ENCODE measurements at places on chromosomes 1 and 21.

- DNase-seq: no peak
Measured at GRCh38 chr1:89989799-89990198, 5.1 kb upstream of the ZNF326 start.

DNA sequence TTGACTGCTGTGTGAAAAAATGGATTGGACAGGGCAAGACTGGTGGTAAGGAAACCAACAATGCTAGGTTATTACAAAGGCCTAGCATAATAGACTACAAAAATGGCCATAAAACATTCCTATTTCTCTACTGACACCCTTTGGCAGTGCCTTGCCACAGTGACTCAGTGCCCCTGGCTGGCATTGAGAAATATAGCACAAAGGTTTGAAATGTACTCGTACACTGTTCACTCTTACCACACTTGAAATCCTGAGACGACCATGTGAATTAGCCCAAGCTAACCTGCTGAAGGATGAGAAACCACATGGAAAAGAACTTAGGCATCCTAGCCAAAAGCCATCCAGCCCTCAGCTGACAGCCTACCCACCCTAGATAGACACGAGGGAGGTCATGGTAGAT, 149.8 kb upstream of the PALMD start:
- DNase-seq: no peak

DNA sequence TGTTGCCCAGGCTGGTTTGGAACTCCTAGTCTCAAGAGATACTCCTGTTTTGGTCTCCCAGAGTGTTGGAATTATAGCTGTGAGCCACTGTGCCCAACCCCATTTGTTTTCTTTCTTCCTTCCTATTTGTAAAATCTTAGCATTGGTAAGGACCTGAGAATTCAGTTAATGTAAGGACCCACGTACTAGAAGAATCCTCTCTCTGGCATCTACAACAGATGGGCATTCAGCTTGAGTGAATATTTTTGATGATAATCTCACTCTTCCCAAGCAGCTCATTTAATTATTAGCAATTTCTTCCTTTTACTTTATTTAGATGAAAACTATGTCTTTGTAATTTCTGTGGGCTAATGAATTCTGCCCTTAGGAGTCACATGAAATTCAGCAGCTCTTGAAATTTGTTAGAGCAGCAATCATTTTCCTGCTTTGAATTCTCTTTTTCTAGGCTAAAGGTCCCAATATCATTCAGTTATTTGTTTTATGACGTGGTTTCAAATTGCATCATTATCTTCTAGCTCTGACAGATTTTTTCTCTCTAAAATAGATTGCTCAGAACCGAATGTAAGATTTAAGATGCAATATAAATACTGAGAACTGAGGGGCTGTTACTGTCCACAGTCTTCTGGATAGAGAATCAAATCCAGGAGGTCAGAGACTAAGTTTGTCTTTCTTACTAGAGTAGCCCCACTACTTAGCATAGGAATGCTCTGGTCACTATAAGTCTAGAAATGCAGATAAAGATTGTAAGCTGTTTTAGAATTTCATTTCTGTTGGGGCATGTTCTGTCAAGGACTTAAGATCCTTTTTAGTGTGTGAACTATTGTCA, 59.4 kb downstream of the EPB41 start:
- DNase-seq: no peak

DNA sequence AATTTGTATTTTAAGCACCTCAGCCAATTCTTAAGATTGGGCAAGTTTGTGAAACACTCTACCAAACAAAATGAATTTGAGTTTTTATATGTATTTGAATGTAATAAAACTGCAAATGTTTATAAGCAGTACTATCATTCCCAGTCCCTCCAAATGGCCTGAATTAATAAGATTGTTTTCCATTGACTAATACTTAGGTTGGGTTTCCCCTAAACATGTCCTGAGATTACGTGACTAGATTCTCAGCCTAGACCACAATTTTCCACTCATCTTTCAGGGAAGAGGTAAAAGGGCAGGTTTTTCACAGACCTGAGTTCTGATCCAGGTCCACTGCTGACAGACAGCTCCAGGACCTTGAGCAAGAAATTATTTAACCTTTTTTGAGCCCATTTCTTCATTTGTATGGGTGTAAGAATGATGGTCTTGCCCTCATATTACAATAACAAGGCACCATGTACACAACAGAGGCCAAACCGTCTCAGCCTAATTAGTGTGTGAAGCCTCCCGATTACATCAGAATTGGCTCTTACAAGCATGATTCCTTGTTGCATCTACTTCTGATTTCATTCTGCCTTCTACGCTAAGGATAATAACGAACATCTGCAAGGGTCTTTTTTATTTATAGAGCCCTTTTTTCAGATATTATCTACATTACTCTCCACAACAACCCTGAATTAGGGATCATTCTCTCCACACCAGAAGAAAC, 51.2 kb downstream of the BEND5 start:
- no peak for DNase-seq

- no peak for DNase-seq
Measured at GRCh38 chr1:245054105-245054504, 100.7 kb upstream of the KIF26B start.

DNA sequence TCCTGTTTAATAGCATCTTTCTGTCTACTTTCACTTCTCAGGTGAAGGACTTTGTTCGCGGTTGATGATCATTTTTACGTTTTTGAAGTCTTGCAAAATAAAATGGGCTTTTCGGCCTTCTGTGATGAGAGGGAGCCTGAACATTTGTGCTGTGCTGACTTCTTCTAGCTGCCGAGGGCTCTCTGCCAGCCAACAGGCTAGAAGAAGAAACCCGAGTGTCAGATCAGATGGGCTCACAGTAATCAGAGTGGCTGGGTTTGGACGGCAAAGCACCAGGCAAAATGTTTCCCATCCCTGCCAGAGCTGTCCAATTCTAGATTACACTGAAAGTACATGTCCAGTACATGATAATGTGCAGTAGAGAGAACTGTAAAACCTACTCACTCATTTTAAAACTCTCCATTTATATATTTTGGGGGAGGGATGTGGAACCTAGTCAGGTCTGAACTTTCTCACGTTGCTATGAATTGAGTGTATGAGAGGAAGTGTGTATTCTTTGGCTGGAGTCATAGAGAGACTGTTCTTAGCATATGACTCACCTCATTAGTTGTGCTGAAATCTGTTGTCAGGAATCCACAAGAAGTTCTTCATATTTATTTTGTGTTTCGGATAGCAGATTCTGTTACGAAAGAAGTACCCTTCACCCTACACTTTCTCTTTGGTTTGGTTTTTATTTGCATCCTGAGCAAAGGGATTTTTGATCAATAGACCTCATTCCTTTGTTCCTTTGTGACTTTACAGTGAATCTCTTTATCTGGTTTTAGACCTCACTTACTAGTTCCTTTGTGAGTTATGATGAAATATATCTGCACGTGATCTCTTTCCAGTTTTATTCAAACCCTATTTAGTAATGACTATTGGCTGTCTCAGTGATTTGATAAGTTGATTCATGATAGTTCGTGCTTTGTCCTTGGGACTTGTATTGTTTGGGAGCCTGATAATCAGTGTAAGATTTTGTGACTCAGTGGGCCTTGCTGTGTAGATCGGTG, 4.8 kb downstream of the ATP1A1 start:
- DNase-seq: no peak

- no peak for DNase-seq
Measured at GRCh38 chr1:21503706-21504377, 5.4 kb upstream of the ALPL start.

- no peak for DNase-seq
Measured at GRCh38 chr1:19925342-19926070, 2.1 kb upstream of the PLA2G2E start.

DNA sequence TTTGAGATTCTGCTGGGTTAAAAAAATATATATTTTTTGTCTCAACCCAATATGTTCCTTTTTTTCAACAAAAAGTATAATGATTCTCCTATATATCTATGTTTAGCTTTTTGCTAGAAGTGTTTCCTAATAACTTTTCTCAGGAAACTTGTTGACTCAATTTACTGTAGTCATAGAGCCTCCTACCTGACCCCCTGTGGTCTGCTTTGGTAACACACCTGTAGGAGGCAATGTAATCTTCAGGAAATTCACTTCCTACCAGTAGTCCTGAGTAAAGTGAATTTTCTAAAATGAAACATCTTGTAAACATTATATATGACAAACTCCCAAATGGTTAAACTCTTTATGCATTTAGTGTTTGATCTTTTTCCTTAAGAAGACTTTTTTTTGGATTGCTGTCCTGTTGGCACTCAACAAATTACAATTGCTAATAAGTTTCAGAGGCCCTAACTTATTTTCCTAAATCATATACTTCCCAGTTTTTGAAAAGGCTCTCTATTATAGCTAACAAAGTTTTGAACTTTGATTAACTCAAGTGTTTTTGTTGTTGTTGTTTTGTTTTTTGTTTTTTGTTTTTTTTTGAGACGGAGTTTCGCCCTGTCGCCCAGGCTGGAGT, 118.3 kb downstream of the OLFML2B start:
- peak; percentile 9 for DNase-seq

DNA sequence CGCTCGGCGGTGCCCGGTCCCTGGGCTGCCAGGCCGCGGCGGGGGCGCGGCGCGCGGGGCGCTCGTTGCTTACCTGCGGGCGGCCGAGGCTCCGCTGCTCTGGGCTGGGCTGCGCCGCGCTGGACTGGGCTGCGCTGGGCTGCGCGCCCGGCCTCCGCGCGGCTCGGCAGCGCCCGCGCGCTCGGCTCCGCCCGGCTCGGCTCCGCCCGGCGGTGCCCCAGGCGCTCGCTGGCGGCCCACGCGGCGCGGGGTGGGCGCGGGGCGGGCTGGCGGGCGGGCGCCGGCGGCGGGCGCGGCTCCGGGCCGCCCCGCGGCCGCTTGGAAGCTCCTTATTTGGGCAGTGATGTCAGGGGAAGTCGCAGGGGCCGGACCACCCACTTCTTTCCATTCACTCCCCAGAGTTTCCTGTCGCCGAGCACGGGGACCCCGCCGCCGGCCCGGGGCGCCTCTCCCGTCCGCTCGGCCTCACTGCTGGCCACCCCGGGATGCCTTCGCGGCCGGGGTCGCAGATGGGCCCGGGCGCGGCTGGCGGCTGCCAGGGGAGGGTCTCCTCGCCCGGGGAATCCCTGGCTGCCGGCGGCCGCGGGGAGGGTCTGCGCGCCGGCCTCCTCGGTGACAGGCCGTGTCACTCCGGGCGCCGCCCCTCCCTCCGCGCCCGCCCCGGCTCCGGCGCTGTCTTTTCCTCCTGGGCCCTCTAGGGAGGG, 177.7 kb upstream of the EDN2 start:
- no peak for DNase-seq

DNA sequence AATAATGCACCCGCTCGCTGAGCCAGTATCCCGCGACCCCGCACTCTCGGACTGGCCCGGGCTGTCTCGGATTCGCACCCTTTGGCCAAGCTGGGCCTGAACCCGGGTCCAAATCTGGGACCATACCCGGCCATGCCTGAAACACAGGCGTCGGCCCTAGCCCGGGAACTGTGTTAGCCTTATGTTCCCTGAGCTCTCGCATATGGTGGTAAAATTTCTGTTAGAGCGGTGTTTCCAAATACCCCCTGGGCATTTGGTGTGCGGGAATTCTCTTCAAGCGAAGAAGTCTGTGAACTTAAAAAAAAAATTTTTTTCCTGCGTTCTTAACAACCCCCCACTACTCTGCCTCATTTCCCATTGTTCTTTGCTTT, 3.1 kb downstream of the RNF220 start:
- DNase-seq: no peak

DNA sequence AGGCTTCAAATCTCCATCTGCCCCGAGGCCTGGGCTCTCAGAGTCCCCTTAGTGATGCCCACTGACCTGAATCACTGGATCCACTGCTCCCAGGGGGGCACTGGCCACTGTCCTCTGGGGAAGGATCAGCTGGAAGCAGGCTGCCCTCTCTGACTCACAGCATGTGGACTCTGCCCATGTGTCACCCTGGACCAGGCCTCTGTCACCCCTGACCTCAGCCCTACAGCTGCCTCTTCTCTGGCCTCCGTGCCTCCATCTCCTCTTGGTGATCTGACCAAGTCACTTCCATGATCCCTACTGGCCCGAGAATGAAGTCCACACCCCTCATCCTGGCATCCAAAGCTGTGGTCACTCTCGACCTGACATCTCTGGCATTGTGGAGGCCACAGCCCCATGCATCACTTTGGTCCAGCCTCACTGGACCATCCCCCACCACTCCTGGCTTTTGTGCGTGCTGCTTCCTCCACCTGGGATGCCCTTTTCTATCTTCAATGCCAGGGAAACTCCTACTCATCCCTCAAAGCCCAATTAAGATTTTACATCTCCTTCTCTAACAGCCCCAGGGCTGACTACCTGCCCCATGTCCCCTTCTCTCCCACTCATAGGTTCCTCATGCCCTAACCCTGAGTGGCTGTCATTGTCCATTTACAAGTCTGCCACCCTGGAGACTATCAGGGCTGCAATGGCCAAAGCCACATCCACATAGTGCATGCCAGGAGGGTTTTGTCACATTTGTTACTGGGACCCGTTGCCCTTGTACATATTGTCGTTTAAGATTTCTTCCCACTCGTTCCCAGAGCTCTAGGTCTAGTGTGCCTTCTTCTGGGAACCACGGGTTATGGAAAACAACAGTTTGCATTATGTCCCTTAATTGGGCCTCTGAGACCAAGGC, 685.0 kb downstream of the MATN1 start:
- no peak for DNase-seq

DNA sequence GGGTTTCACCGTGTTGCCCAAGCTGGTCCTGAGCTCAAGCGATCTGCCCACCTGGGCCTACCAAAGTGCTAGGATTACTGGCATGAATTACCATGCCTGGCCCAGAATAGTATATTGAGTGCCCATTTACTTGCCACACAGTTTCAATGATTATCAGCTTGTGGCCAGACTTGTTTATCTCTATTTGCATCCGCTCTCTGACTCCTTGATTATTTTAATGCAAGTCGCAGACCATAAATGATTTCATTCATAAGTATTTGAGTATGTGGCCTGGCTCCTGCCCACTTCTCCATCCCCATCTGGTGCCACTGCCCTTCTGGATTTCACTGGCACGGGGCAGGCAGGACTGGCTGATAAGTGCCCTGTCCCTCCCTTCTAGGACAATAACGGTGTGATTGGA, 18.2 kb upstream of the TRNAU1AP start:
- no peak for DNase-seq

DNA sequence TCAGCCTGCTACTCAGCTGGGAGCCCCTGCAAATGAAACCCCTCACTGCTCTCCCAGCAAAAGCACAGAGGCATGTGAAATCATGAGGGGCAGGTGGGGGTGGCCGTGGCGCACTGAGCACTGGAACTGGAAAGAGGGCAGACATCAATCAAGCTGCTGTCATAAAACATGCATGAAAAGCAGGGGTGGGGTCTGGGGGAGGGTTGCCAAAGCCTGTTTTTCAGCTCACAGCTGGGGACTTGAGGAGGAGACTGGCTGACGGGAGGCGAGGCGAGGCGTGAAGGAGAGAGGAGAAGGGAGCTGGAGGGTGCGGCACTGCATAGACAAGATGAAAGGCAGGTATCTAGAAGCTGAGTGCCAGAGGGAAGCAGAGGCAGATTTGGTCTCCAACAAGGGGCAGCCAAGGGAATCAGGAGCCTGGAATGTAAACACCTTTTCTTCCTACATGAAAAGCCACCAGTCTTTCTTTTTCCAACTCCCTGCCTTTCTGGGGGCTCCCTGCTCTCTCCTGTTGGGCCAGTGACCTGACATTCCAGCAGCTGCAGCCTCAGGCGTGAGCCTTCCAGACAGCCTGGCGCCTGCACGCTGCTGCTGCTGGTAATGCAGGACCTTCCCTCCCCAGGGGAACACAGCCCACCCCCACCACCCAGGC, 87.0 kb downstream of the NMNAT2 start:
- peak; percentile 25 for DNase-seq
